ENCODE measurements at places on chromosomes 1 and 21.
A peak's percentile ranks its signal among the peaks of the same experiment; 100 is the strongest.

DNA sequence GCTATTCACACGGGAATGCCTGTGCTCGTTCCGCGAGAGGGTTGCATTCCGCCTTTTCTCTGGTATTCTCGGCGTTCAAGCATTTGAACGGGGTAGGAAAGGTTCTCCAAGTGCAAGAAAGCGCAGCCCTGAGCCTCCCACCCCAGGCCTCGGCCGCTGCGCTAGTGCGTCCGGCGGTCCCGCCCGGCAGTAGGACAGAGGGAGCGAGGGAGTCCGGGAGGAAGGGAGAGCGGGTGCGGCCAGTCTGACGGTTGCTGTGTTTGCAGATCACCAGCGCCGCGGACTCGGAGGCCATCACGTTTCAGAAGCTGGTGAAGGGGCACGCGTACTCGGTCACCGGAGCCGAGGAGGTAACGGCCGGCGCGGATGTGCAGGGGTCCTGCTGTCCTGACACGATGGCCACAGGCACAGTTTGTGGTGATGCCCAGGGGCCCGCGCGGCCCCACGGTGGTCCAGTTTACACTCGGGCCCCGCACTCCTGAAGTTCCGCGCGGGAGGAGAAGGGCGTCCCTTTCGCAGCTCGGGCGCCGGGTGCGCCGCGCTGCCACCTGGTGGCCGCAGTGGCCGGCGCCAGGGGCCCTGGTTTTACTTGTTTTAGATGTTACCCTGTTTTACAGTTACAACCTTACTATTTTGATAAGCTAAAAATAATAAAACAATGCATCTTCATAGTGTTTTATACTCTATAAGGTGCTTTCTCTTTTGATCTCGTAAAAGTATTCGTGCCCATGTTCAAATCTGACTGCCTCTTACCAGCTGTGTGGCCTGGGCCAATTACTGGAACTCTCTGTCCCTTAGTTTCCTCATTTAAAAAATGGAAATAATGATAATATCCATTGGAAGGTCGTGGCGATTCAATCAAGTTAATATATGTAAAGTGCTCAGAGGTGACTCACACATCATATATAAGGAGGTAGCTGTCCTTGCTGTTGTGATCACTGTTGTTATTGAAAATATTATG, 36.7 kb downstream of the CAPN2 start:
- DNase-seq, result peak; percentile 47

DNA sequence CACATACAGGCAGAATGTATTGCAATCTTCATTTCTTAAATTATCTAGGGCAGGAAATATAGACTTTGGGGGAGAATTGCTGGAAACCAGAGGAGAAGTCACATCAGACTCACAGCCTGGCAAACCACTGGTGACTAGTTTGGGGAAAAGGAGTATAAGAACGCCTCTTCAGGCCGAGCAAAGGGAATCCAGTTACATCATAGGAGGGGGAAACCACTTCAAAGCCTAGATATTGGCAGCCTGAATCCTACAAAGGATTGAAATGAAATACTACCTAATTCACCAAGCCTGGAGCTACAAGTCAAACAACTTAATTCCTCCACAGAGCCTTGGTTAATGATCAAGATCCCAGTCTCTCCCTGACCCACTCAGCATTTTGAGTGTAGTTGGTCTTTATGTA, 121.7 kb downstream of the SLC30A10 start:
- DNase-seq, result no peak

GRCh38 chr1:213273546-213273945, 222.5 kb downstream of the RPS6KC1 start:
- DNase-seq, result no peak

DNA sequence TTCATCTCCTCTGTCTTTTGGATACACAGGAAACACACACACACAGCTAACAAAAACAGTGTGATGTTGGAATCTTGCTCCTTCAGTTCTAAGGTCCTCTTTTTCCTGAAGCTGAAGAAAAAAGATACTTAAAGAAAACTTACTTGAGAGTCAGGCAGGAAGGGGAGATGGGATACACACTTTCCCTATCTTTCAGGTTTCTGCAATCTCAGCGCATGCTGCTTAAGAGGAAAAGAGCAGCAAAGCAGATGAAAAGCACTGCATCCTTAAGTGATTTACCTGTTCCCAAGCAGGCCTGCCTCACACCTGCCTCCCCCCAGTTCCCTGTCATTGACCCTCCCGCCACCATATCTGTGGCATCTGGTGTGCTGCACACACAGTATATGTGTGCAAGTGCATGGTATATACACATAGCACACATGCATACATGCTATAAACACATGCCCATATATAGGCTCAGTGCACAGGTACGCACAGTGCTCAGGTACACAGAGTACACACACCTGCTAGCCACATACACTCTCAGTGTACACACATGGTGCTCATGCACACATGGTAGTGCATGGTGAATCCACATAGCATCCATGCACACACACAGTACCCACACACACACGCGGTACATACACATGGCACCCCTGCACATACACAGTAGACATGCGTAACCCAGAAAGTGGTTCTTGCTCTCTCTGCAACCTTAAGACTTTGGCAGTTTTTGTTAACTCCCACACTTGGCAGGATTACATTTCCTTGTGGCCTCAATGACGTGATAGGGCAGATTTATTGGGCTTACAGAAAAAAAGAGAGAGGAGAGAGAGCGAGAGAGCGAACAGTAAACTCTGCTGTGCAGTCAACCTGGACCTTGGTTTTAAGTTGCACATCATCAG, 166.9 kb downstream of the TOMM20 start:
- no peak for DNase-seq

GRCh38 chr1:29639741-29640427, 403.6 kb downstream of the PTPRU start:
- DNase-seq, result no peak

GRCh38 chr1:3593745-3594144, 17.6 kb downstream of the MEGF6 start:
- DNase-seq, result no peak

GRCh38 chr1:197467881-197468280, 199.8 kb downstream of the CRB1 start:
- no peak for DNase-seq

GRCh38 chr1:229999004-229999670, 67.9 kb upstream of the GALNT2 start:
- no peak for DNase-seq

GRCh38 chr1:229952670-229953520, 114.1 kb upstream of the GALNT2 start:
- no peak for DNase-seq

GRCh38 chr1:1203561-1204424, 2.6 kb downstream of the TNFRSF18 start:
- DNase-seq, result no peak
